Activated T-helper 1 cell treated with Interleukin-2 at 50 U/mL for 16 hours (primary cell): ENCODE measurements at places on chromosomes 7 and 10.

GRCh38 chr10:129945064-129945463 is 19.0 kb downstream of the EBF3 start:
- DNase-seq, result no peak

- no peak for DNase-seq
Observed at GRCh38 chr7:159177284-159177953, 32.8 kb upstream of the VIPR2 start.

GRCh38 chr10:51000164-51000563 is 74.1 kb upstream of the PRKG1 start:
- no peak for DNase-seq

- no peak for DNase-seq
Observed at GRCh38 chr10:91411621-91412020, 1.5 kb downstream of the HECTD2 start.

DNA sequence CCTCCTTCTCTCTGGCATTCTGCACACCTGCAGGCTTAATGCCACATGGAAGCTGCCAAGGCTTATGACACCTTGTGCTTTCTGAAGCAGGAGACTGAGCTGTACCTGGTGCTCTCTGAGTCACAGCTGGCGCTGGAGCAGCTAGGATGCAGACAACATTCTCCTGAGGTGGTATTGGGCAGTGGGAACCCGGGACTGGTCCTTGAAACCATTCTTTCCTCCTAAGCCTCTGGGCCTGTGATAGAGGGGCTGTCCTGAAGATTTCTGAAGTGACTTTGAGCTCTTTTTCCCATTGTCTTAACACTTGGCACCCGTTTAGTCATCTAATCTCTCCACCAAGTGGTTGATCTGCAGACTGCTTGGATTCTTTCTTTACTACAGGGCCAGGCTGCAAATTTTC is 508.4 kb downstream of the TFEC start:
- DNase-seq, result no peak

- DNase-seq, result no peak
Observed at GRCh38 chr10:118412932-118413331, 70.8 kb upstream of the FAM204A start.

DNA sequence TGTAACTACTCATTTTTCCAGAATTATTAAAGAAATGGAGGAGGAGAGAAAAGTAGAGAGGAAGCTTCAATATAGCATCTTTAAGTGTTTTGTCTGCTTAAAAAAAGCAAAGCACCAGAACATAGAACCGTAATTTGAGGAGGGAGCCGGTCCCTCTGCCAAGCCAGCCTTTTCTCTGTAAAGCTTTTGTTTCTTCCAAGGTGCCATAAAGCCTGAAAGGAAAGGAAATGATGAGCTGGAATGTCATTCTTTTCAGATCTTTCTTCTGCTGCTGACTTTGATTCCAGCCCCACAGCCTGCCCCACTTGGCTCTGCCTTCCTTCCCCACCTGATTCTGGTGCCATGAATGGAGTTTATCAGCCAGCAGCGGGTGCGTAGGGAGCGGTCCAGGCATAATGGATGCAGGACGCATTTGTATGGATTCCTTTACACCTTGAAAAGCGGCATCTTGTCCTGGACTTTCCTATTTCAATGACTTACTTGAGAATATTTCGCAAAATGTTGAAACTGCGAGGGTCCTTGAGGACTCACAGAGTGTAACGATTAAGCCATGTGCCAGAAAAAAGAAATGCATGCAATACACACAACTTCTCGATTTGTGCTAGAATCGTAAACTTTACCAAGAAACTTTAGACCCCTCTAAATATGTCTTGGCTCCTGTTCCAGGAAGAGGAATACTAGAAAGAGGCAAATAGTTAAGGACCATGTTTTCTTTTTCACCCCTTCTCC is 569.5 kb upstream of the MGMT start:
- no peak for DNase-seq

DNA sequence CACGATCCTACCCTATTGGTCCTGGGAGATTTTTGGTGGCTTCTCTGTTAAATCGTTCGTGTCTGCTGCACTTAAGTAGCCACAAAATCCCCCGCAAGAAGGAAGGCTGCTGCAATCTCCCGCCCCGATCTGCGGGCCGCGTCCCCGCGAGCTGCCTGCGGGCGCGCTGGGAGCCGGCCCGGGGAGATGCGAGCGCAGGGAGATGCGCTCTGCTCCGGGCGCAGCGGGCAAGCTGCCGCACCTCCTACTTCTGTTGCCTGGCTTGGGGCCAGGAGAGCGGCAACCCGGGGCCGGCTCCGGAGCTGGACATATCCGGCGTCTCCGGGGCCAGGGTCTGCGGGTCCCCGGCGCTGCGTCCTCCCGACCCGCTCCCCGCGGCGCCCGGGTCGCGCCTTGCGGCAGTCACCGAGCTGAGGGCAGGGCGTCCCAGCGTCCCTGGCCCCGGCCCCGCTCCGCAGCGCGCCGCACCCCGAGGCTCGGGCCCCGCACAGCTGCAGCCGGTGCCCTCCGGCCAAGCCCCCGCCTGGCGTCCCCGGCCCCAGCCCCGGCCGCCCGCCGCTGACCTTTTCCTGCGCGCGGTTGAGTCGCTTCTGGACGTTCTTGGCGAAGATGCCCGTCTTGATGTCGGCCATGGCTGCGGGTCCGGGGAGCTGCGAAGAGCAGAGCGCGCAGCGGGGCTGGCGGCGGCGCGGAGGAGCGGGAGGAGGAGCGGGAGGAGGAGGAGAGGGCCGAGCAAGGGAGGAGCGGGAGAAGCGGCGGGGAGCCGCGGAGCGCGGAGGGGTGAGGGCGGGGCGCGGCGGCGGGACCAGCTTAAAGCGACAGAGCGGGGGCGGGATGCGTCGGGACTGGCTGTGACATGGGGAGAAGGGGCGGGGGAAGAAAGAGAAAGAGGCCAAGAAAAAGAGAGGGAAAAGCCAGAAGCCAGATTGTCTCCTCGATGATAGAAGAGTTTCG is at the start of gene AMPH:
TSS of gene AMPH (minus strand) at position 654 of the 954 bp plus-strand sequence. CDS start at position 632, 22 bp downstream.
- DNase-seq, result no peak

DNA sequence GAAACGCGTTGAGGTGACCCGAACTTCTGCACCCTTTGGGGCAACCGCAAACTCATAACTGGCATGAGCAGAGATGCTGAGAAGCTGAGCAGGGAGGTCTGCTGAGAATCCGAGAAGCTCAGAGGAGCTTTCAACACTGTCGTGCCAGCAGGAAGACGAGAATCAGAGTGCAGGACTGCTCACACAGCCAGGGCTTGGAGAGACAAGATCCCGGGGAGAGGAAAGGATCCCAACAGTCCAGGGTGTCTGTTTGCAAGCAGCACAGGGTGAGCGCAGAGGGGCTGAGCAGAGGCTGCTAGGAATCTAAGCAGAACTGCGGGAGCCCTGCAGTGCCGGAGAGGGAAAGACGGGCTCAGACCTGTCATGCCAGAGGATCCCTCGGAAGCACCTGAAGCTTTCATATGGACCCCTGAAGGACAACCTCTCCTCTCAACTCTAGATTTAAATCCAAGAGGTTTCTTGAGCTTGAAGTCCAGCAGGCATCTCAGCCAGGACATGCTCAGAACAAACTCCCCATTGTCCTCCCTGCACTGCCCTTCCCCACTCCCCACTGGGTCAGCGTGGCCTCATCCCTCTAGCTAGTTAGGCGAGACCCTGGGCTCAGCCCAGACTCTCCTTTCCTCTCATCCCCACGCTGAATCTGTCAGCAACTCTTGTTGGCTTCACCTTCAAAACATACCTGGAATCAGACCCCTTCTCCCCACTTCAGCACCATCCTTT is 40.7 kb downstream of the FOXL3 start:
- DNase-seq, result no peak

DNA sequence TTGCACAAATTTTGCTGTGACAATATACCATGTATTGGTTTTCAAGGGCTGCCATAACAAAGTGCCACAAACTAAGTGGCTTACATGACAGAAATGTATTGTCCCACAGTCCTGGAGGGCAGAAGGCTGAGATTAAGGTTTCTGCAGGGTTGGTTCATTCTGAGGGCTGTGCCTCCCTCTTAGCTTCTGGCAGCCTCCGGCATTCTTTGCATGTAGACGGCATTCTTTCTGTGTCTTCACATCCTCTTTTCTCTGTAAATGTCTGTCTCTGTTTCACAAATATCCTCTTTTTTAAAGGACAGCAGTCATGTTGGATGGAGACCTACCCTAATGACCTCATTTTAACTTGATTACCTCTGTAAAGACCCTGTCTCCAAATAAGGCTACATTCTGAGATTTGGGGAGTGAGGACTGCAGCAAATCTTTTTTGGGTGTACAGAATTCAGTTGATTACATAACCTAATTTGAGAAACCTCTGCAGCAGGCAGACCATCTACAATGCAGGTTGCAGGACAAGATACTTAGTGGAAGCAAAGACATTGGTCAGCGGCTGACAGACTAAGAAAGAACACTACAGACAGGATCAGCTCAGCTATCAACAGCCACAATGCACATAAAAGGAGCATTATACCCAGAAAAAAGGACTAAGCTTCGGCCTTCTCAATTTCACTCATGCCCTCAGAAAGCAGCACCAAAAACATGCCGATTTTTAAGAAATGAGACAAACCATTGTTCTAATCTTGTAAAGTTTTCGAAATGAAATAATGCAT is 84.6 kb upstream of the FAM3C start:
- no peak for DNase-seq

DNA sequence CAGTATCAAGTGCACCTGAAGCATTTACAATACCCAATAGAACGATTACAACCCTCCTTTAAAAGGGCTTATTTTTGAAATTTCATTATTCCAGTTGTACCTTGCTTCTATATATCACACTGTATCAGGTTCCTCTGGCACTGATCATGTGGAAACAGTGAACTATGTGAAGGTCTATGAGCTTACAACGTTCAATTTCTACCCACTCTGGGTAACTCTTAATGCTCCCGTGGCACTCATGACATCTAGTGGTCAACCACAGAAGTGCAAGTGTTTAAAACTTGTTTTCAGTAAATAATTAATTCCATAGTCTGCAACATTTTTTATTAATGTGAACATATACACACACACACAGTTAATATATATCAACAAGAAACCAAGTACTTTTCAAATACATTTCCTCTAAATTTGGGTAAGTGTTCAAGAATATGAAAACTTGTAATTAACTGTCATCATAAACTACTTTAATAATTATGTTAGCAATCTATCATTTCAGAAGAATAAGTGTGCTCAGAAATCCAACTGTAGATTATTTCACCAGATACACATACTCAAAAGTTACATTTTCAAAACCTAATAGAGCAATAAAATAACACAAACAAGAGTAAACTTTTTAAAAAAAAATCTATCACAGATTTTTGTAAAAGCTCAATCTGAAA is 61.0 kb downstream of the MPP7 start:
- no peak for DNase-seq

DNA sequence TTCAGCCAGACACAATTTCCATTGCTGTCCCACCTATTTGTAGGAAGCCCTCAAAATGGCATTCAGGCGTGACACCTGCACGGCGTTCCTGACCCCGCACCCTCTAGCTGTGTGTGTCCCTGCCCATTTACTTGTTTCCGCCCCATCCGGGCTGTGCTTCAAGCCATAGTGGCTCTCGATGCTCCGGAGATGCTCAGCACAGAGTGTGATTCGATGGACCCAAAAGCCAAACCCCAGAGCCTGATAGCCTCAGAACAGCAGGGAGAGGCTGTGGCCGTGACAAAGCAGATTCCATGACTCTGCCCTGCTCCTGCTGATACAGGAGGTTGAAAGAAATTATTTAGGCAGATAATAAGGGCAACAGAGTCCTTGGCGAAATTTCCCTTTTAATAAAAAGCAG is 13.4 kb downstream of the BUD31 start:
- DNase-seq, result no peak

DNA sequence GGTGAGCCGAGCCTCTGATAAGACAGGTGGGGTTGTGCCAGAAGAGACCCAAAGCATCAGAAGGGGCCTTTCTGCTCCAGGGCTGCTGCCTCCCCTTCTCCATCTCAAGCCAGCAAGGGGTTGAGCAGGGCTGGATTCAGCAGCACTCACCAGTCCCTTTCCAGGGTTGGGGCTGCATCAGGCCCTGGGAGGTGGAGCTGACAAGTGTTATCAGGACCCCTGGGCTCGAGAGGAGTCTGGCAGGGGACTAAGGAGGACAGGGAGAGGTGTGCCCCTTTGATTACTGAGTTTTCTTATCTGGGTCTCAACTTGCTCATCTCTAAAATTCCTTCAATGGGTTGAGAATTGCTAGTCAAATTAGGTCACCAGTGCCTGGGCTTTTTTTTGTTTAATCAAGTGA is 17.8 kb downstream of the ARHGAP22 start:
- no peak for DNase-seq

DNA sequence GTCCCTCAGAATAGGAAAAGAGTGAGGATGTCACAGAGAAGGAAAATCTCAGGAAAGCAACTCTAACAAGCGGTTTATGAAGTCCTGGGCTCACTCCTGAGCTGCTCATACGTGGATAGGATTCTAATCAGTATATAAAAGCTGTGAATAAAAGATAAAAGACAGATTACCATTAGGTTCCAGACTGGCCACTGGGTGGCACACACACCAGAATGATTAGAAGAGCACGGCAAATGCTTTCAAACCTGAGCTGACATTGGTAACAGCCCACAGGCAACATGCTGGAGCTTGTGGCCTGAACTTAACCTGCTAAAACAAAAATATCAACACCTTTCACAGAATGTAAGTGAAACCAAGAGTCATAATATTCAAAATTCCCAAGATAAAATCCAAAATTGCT is 370.8 kb downstream of the GRID1 start:
- no peak for DNase-seq

DNA sequence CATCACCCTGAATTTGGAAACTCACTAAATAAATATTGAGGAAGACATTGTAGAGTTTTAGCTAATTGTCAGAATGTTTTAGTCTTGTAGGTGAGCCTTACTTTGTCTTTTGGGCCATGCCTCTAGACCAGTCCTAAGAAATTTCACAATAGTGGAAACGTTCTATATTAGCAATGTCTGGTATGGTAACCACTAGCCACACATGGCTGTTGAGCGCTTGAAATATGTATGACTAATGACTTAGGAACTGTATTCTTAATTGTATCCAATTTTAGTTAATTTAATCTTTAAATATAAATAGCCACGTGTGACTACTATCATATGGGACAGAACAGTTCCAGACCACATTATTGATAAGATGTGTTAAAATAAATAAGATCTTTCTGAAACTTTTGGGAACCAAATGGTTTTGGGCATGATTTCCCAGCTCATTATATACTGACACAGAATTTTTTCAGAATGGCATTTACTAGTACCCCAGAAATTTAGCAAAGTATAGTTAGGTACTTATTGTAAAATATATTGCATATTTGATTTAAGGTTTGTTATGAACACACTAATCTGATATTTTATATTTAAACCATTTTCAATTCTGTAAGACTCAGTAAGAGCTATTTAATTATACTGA is 95.0 kb downstream of the VPS50 start:
- no peak for DNase-seq

DNA sequence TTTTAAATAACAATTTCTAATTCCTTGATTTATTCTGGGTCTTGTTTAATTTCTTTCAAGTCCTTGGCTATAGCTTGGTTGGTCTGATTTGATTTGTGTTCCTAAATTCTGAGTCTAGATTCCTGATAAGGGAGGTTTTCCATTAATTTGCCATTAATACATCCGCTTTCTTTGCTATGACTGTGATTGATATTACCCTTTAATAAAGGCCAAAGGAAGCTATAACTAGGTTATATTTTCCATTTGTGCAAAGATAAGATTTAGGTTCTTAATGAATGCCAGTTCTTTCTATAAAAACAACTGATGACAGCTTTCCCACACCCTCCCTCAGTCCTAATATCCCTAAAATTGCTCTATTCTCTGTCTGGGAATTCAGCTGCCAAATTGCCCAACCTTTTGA is 28.2 kb downstream of the NDUFB2 start:
- no peak for DNase-seq

- DNase-seq, result no peak
Observed at GRCh38 chr10:84593506-84593905, 265.1 kb downstream of the CCSER2 start.
